ENCODE measurements at places on chromosomes 16 and 17.

DNA sequence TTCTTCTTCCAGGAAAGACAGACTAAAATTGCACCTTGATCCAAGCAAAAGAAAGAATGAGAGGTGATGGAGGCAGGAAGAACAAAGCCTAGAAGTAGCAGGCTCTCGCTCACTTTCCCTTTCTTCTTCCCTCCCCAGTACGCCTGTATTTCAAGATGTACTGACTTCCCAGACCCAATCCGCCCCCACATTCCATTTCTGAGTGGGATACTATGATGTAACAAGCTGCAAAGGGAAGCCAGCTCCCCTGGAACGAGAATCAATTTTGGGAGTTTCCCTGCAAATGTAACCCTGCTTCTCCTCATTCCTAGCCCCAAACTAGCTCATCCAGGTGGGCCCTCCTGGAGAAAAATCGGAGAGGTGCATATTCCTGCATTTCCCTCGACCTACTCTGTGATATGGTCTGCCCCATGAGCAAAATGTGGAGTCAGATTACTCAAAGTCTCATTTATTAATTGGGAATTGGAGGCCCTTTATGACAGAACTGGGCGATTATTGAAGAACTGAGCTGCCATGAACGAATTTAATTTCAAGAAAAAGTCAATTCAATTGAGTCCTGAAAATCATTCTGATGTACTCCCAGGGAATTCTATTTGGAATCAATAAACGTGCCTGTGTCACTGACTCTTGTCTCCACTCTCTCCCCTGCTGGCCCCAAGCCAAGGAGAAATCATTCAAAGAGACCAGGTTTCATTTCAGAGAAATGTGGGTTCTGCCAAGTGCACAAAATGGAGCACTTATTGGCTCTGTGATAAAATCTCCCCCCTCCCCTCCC lies 398.9 kb downstream of the SHISA9 start:
- no peak for DNase-seq

GRCh38 chr17:33258296-33258695 lies 34.8 kb downstream of the ASIC2 start:
- DNase-seq, result no peak

DNA sequence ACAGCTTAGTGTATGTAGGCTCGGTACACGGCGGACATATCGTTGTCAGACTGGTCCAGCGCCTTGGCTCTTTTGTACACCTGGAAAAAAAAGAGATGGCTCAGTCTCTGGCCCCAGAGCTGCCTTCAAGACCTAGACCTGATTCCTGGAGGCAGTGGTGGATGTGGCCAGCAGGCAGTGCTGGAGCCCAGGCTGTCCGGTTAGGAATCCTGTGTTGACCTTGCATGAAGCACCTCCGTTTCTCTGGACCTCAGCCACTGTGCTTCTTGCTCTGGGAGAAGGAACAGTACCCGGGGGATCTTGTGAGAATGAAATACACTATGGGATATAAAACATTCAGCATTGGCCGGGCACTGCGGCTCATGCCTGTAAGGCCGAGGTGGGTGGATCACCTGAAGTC lies 2.8 kb upstream of the ROGDI start:
- no peak for DNase-seq

- no peak for DNase-seq
Measured at GRCh38 chr16:89573826-89574680, 1.5 kb upstream of the CPNE7 start.

GRCh38 chr17:80308692-80309517 lies 48.3 kb downstream of the RNF213 start:
- no peak for DNase-seq

DNA sequence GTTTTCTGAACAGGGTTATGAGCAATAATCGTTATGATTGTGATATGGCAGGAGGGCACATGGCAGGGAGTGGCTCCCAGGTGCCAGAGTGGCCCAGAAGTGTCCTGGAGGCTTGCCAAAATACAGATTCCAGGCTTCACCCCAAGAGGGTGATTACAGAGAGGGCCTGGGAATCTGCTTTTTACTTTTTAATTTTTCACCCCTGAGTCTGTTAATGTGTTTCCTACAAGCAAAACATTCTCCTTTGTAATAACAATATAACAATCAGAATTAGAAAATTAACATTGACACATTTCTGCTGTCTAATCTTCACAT lies 212.4 kb downstream of the SNX29 start:
- no peak for DNase-seq

- no peak for DNase-seq
Measured at GRCh38 chr17:19449656-19450055, 38.6 kb downstream of the RNF112 start.
